Activated naive CD4-positive, alpha-beta T cell treated with anti-CD3 and anti-CD28 coated beads, Interleukin-2, amount 50 U/mL, for 16 hours (primary cell): ENCODE measurements at places on chromosomes 16 and 17.

DNA sequence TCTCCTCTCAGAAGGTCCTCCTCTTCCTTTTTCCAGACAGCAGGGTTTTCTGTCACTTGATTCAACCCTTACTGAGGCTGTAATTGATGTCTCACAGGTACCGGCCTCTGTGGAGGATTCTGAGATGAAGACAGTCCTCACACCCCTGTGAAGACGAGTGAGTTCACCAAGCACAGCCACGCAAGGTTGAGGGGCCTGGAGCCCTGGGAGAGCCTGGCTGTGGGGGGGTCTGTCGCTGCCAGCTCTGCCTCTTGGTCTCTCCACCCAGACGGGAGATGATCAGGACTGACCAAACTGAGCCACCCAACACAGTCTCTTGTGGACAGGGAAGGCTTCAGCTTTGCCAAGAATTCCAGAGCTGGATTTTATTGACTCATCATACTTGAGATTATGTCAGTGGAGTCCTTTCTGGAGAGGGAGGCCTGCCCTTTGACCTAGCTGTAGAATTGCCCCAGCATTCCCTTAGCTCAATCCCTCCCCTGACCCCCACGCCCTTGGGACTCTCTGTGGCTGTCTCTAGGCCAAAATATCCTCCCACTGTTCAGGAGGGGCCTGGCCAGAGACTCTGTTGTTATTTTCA, 51.1 kb upstream of the CRHR1 start:
- DNase-seq: no peak

DNA sequence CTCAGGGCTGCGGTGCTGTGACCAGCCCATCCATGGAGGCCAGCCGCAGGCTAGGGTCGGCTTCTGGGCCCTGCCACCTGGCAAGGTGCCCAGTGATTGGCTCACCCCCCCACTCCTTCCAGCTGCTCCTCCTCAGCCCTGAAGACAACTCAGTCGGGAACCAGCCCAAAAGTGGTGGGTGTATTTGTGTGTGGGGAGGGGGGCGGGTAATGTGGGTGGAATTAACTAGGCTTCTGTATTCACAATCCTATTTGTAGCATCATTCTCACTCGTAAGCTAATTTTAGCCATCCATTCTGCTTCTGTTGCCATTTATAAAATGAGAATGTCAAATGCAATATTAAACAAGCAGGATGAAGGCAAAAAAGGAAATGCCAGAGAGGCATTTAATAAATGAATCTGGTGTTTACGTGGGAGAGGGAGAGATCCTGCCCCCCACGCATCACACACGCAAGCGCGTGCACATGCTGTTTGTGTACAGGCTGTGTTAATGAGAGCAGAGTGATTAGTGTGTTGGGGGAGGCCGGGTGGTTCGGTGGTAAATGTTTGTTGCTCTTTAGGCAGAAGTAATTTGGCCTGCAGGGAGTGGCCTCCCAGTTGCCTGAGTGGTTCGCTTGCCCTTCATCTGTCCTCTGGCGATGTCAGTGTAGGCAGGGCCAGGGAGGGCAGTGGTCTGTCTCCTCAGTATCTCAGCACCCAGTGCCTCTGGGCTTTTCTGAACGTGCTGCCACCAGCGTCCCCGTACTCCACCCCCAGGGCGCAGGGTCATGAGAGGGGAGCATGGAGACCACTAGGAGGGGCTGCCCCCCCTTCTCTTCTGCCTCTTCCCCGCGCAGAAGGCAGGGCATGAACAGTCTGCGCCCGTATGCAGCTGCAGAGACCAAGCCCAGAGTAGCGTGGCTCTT, 140.1 kb downstream of the CCDC182 start:
- peak; percentile 41 for DNase-seq

DNA sequence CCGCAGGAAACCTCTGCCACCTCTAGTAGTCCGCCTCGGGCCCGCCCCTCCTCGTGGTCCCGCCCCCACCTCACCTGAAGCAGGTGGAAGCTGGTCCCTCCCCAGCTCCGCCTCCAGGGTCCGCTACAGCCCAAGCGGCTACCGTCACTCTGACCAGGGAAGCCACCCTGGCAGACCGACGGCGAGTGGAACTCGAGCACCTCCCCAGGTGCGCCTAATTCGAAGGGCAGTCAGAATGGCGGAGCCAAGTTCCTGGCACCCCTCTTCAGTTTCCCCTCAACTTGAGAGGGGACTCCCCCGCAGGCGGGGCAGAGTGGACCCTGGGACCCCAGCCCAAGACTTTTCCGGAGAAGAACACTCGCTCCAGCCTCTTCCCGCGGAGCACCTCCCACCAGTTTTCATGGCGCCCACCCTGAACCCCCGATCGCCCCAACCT, 507 bp downstream of the FHOD1 start:
- peak; percentile 39 for DNase-seq

DNA sequence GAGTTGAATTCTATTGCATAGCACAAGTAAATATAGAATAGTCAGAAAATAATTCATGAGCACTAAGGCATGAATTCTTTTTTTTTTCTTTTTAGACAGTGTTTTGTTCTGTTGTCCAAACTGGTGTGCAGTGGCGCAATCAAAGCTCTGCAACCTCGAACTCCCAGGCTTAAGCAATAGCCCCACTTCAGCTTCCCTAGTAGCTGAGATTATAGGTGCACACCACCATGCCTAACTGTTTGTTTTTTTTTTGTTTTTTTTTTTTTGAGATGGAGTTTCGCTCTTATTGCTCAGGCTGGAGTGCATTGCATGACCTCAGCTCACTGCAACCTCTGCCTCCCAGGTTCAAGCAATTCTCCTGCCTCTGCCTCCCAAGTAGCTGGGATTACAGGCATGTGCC, 16.6 kb downstream of the TUBD1 start:
- no peak for DNase-seq

DNA sequence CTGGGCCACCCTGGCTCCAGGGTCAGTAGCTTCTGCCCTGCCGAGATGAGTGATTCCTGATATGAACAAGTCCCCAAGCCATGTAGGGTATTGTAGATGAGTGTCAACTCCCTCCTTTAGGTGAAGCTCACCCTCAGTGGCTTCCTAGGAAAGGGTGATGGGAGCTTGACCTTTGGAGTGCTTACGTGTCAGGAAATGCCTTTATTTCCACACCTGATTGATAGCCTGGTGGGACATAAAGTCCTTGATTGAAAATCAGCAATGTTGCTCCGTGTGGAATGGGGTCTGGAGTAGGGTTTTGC, 58.4 kb downstream of the USP43 start:
- DNase-seq: no peak

DNA sequence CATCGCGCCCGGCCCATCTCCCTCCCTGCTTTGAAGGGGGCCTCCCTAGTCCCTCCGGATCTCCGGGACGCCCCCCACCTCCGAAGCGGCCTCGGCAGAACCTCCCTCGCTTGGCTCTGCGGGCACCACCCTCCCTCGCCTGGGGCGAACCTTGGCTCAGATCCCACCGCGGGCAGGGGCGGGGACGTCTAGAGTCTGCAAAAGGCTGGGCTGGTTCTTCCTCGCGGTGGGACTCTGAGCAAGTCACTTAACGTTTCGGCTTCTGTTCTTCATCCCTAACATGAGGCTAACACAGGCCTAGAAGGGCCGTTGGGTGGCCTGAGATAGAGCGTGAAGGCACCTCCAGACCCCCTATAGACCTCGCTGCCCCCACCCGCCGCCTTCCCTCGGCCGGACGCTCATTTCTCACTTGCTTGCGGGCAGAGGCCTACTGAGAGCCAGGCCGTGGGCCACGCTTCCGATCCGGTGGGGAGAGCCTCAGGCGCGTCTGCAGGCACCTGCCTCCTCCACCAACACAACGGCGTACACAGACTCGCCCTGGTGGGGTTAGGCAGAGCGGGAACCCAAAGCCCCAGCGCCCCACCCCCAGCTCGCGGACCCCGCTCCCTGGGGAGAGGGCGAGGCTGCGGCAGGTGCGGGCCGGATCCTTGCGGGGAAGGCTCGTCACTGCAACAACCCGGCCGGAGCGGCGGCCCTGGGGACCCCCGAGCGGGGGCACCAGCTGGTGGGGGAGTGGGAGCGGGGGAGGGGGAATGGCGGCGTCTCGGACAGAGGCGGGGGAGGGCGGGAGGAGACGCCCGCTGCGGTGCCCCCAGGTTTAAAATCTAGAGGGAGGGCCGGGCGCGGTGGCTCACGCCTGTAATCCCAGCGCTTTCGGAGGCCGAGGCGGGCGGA, 5.4 kb downstream of the MYO1C start:
- DNase-seq: peak; percentile 79

GRCh38 chr17:6558276-6558675, 1.9 kb upstream of the PITPNM3 start:
- DNase-seq: no peak

DNA sequence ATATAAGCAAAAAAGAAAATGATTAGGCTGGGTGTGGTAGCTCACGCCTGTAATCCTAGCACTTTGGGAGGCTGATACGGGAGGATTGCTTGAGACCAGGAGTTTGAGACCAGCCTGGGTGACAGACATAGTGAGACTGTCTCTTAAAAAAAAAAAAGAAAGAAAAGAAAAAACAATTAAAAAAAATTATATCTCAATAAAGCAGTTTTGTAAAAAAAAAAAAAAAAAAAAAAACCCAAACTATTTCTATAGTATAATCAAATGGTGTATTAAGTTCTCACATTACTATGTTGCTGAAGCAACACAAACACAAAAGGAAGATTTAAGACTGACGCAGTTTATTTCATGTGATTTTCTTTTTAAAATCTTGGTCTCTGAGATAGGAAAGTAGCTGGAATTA, 140.5 kb downstream of the TRIM37 start:
- no peak for DNase-seq
